ENCODE measurements at places on chromosomes 16 and 17. TPM values are rescaled to one million over a fixed set of nuclear protein-coding genes. Genes with fewer than 3 reads are reported as not detected.

The CCT6B gene
- total RNA-seq: 5.2 TPM

The ARL5C gene
- not detected for total RNA-seq

The KRTAP9-8 gene
- not detected for total RNA-seq

The ITGB3 gene
- 3.5 TPM for total RNA-seq

Data from myocyte (in vitro differentiated cells).